ENCODE measurements at places on chromosomes 1 and 21. TPM values are rescaled to one million over a fixed set of nuclear protein-coding genes. Genes with fewer than 3 reads are reported as not detected.

ALPL gene
- total RNA-seq: 0.47 TPM

SAMD11 gene
- 16.2 TPM for total RNA-seq

HEYL gene
- 3.4 TPM for total RNA-seq

RGS5 gene
- total RNA-seq: 0.91 TPM

RGSL1 gene
- total RNA-seq: not detected

NPHP4 gene
- total RNA-seq: 5.5 TPM

NUF2 gene
- 24.0 TPM for total RNA-seq

LHX8 gene
- total RNA-seq: 1.3 TPM

ANKRD35 gene
- total RNA-seq: 0.05 TPM

CD1E gene
- not detected for total RNA-seq

PIK3R3 gene
- total RNA-seq: 1.3 TPM

TSPAN2 gene
- 1.1 TPM for total RNA-seq

PEAR1 gene
- 5.9 TPM for total RNA-seq

SPRR3 gene
- total RNA-seq: not detected

RIPPLY3 gene
- 0.59 TPM for total RNA-seq

OR2W3 gene
- total RNA-seq: not detected

TNFAIP8L2 gene
- total RNA-seq: not detected

CFHR2 gene
- total RNA-seq: not detected

ACKR1 gene
- total RNA-seq: 0.05 TPM

OR2T11 gene
- total RNA-seq: not detected

SLC35F3 gene
- total RNA-seq: 5.3 TPM

OR2G6 gene
- not detected for total RNA-seq

HTR6 gene
- total RNA-seq: 0.18 TPM

ZNF697 gene
- total RNA-seq: 1.5 TPM

SEC16B gene
- total RNA-seq: 0.68 TPM

PRMT6 gene
- total RNA-seq: not detected

VWA1 gene
- 15.1 TPM for total RNA-seq

S100A9 gene
- 0.46 TPM for total RNA-seq

ERICH3 gene
- total RNA-seq: not detected

SMG7 gene
- 34.5 TPM for total RNA-seq

SH2D2A gene
- total RNA-seq: 3.7 TPM

OR2L2 gene
- total RNA-seq: not detected

TNNI3K gene
- total RNA-seq: not detected

WLS gene
- 17.3 TPM for total RNA-seq

PLA2G2D gene
- not detected for total RNA-seq

ARHGAP29 gene
- 10.3 TPM for total RNA-seq

BLACAT1 gene
- total RNA-seq: not detected

SLAMF1 gene
- not detected for total RNA-seq

LCE2C gene
- total RNA-seq: not detected

TNFRSF18 gene
- 0.17 TPM for total RNA-seq

CRP gene
- total RNA-seq: not detected

GREM2 gene
- total RNA-seq: 0.07 TPM

FMO3 gene
- not detected for total RNA-seq
